ENCODE measurements at places on chromosomes 16 and 17. TPM values are rescaled to one million over a fixed set of nuclear protein-coding genes. Genes with fewer than 3 reads are reported as not detected.

Gene CDH3
- total RNA-seq: 0.10 TPM

Gene ZMYND15
- total RNA-seq: 1.3 TPM

Gene CIBAR2
- total RNA-seq: not detected

Gene NDEL1
- 156 TPM for total RNA-seq

Gene CDT1
- total RNA-seq: 0.42 TPM

Gene KATNIP
- total RNA-seq: 15.7 TPM

Gene EIF3CL
- 57.1 TPM for total RNA-seq

Gene CD300H
- total RNA-seq: 0.73 TPM

Gene ABCA8
- under 0.01 TPM for total RNA-seq

Gene NXPH3
- total RNA-seq: not detected

Gene KRTAP3-1
- not detected for total RNA-seq

Gene KRTAP4-1
- not detected for total RNA-seq

Gene TRAPPC1
- 21.4 TPM for total RNA-seq

Gene PRAC2
- total RNA-seq: not detected

Gene TOX3
- not detected for total RNA-seq

Gene MCRIP2
- total RNA-seq: 18.5 TPM

Gene FBXO39
- total RNA-seq: 0.73 TPM

Gene TIGD7
- total RNA-seq: 3.7 TPM

Gene CDH5
- 0.42 TPM for total RNA-seq

Gene BANP
- 71.8 TPM for total RNA-seq

Gene SEPTIN1
- total RNA-seq: 38.7 TPM

Gene ASGR1
- 4.6 TPM for total RNA-seq

Gene CDK5R1
- total RNA-seq: 16.8 TPM

Gene SBK1
- 3.7 TPM for total RNA-seq

Gene SLFN14
- total RNA-seq: 3.8 TPM
